Activated T-cell treated with anti-CD3 and anti-CD28 coated beads, Interleukin-2, amount 50 U/mL, for 72 hours (primary cell): ENCODE measurements at places on chromosomes 13 and 19. TPM values are rescaled to one million over a fixed set of nuclear protein-coding genes. Genes with fewer than 3 reads are reported as not detected.
A peak's percentile ranks its signal among the peaks of the same experiment; 100 is the strongest.

GRCh38 chr13:30006246-30006645 lies 155.8 kb upstream of the UBL3 start:
- no peaks in the 10 kb centered on the region for H3K36me3 ChIP-seq
- H3K27me3 ChIP-seq: no peaks in the 10 kb centered on the region
- H3K4me1 ChIP-seq: peaks cover 27% of the 10 kb centered on the region
- H3K27ac ChIP-seq: no peak overlapping the region
- no peak overlapping the region for H3K4me3 ChIP-seq

DNA sequence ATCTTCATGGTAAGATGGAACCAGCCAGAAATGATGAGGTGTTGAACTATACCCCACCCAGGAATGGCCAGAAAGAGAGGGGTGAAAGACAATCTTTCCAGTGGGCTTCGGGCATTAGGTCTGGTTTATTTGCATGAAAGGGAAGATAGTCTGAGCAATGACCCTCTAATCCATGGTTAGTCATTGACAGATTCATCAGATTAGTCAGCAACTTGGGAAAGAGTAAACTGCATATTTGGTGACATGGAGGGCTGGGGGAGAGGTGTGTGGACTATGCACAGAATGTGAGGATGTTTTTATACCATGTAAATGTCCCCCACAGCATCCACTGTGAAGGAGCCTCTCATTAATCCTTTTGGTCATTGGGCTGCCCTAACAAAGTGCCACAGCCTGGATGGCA lies 30.1 kb upstream of the USP12 start:
- H3K36me3 ChIP-seq: peaks cover 6% of the 10 kb centered on the region
- H3K27ac ChIP-seq: no peak overlapping the region
- H3K4me1 ChIP-seq: peaks cover 17% of the 10 kb centered on the region
- H3K27me3 ChIP-seq: peaks cover 7% of the 10 kb centered on the region

DNA sequence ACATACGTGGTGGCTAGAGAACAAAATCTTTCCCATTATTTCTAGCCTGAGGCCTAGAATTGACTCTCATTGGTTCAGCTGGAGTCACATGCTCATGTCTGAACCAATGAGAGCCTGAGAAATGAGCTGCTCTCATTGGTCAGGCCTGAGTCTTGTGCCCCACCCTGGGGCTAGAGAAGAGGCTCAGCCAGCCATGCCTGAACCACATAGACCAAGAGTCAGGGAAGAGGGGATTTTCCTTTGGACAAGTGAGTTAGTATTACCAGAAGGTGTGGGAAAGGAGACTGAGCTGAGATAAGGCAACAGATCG lies 6.9 kb downstream of the FXYD5 start:
- DNase-seq: no peak
- no peak overlapping the region for H3K27ac ChIP-seq
- no peaks in the 10 kb centered on the region for H3K27me3 ChIP-seq
- peaks cover 58% of the 10 kb centered on the region for H3K36me3 ChIP-seq
- H3K4me1 ChIP-seq: peaks cover 27% of the 10 kb centered on the region
- no peak overlapping the region for H3K4me3 ChIP-seq

DNA sequence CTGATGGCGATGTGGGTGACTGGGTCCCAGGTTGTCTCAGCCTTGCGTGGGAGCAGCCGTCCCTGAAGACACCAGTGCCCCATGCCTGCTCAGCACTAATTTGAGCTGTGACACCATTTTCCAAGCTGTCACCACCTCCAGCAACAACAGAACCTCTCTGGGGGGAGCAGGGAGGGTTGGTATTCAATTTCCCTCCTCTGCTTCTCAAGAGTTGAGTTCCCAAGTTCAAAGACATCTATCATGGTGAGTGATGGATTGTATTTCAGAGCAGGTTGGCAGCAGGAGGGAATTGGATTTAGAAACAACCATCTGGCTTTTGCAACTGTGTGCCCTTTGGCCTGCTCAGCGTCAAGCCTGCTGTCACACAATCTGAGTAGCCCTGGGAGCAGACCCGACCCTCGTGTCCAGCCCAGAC lies 46.9 kb upstream of the UQCRFS1 start:
- peaks cover 7% of the 10 kb centered on the region for H3K4me1 ChIP-seq
- H3K27me3 ChIP-seq: peaks cover 8% of the 10 kb centered on the region
- no peak overlapping the region for H3K4me3 ChIP-seq
- DNase-seq: no peak
- no peaks in the 10 kb centered on the region for H3K36me3 ChIP-seq

Gene EPSTI1
- 18.6 TPM for total RNA-seq

DNA sequence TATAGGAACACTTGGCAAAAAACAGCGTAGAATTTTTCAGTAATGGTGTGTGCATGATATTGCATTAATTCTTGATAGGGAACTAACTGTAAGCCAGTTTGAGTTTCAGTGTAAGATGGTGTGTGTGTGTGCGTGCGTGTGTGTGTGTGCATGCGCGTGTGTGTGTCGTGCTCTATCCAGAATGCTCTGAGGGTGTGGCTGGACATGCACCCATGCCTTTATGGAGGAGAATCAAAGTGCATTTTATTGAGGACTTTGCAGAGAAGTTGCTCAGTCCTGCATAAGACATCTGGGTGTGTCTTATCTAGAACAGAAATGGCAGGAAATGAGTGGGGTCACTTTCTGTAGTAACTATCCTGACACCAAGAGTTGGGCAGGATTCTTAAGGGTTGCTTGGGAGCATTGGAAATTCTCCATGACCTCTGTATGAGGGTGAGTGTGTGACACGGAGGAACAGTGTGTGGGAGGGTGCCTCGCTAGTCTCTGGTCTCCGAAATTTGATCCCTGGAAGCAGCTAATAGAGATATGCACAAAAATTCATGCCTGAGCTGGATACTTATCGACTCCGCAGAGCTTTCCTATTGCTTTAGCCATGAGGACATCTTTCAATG lies 252.2 kb downstream of the TSHZ3 start:
- DNase-seq: no peak
- H3K4me1 ChIP-seq: no peaks in the 10 kb centered on the region
- no peak overlapping the region for H3K27ac ChIP-seq
- no peaks in the 10 kb centered on the region for H3K27me3 ChIP-seq

DNA sequence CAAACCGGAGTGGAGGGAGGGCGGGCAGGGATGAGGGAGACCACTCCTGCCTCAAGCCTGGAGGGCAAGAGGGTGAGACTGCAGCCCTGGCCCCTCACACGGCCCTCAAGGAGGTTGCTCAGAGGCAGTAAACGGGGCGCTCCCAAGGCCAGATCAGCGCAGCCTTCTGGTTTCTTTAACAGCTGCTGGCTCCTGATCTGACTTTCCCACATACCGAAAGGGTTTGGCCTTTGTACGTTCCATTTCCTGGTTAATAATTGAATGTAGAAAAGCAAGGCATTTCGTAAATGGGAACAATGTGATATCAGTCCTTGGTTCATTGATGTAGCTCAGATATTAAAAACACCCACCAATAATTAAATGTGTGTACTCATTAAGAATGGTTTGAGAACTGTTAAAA lies 71.5 kb downstream of the GGACT start:
- H3K36me3 ChIP-seq: no peaks in the 10 kb centered on the region
- H3K27me3 ChIP-seq: peaks cover 19% of the 10 kb centered on the region
- DNase-seq: no peak

GRCh38 chr13:21812192-21812626 lies 141.3 kb downstream of the FGF9 start:
- peaks cover 1% of the 10 kb centered on the region for H3K36me3 ChIP-seq
- H3K27me3 ChIP-seq: peaks cover 20% of the 10 kb centered on the region
- no peaks in the 10 kb centered on the region for H3K4me1 ChIP-seq
- no peak for DNase-seq
- H3K4me3 ChIP-seq: no peak overlapping the region
- no peak overlapping the region for H3K27ac ChIP-seq

DNA sequence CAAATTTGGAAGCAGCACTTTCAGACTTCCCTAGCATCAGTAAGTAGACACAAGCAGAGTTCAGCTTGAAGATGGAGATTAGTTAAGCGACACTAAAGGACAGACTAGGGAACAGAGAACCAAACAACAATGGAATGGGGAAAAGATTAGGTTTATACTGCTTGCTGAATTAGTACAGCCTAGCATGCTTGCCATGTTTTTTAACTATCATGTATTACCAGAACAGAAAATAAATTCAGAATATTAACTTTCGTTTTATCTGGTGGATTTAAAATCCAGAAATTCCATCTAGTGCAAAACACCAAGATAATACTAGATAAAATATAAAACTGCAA lies 451.5 kb upstream of the SLC10A2 start:
- H3K4me3 ChIP-seq: no peak overlapping the region
- no peak for DNase-seq
- H3K36me3 ChIP-seq: no peaks in the 10 kb centered on the region
- no peaks in the 10 kb centered on the region for H3K27me3 ChIP-seq

DNA sequence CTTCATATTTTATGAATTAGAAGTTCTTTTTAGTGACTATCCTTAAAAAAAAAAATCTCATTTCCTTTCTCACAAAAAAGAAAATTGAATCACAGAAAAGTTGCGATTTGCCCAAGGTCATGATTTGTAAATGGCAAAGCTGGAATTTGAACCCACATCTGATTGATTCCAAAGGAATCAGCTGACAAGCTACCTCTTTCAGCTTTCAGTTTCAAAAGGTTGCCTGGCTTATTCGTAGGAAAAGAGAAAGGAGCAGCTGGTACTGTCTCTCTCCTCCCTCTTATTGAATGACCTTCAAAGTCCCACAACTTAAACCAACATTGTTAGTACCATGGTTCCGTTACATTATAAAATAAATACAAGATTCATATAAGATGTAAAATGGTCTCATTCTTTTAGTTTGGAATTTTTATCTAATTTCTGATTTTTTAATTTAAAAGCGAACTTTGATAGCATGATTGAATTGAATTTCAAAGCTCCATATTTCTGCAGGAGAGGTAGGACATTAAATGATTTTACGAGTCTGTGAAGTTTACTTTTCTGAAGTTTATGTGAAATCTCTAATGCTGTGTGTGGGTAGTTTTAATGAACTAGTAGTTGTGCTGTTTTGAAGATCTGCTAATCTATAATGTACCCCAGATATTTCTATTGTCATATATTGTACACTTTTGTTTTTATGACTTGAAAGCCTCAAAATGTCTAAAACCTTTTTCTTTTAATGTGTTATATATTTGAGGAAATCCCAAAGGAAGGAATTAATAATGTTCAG lies 18.5 kb upstream of the KCTD4 start:
- DNase-seq: no peak
- no peak overlapping the region for H3K27ac ChIP-seq
- H3K4me1 ChIP-seq: peaks cover 11% of the 10 kb centered on the region
- H3K4me3 ChIP-seq: no peak overlapping the region
- H3K36me3 ChIP-seq: peaks cover 3% of the 10 kb centered on the region

- H3K27me3 ChIP-seq: no peaks in the 10 kb centered on the region
- peak overlapping the region; percentile 81 for H3K4me3 ChIP-seq
- peaks cover 45% of the 10 kb centered on the region for H3K4me1 ChIP-seq
- DNase-seq: peak; percentile 11
- peak overlapping the region; percentile 88 for H3K27ac ChIP-seq
- H3K36me3 ChIP-seq: no peaks in the 10 kb centered on the region
Measured at GRCh38 chr13:99656844-99657381, 155.6 kb downstream of the TM9SF2 start.

DNA sequence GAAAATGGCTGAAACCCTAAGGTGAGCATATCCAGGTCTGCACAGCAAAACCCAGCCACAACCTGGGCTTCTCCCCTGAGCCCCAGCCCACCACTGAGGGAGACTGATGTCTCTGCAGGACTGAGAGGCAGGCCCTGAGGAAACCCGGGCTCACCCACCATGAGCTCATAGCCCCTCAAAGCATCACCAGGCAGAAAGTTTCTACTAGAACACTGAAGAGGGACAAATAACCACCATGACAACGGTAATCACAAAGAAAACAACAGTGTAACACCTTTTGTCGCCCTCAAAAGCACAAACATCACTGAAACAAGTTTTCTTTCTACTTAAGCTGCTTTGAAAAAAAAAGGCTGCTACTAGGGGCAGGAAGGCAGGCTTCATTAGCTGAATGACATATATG lies 29.8 kb downstream of the TSHZ3 start:
- H3K36me3 ChIP-seq: no peaks in the 10 kb centered on the region
- H3K4me1 ChIP-seq: no peaks in the 10 kb centered on the region
- no peak overlapping the region for H3K27ac ChIP-seq
- H3K27me3 ChIP-seq: peaks cover 15% of the 10 kb centered on the region
- no peak overlapping the region for H3K4me3 ChIP-seq

DNA sequence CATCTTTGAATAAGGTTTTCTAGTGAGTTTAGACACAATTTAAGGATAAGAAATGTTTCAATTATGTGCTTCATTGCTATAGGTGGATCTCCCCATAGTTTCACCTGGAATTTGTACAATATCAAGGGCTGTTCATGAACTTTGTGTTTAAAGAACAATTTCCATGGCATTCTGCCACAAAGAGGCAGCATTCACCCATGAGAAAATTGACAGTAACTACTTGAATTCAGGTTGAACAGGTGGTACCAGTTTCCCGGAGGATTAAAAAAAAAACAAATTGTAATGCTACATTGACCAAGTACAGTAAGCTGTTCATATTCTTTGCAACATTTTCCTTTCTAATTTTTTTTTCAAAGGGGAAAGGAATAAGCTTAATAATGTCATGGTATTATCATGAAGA lies 9.1 kb downstream of the SLITRK5 start:
- peaks cover 6% of the 10 kb centered on the region for H3K4me1 ChIP-seq
- H3K27ac ChIP-seq: no peak overlapping the region
- peaks cover 25% of the 10 kb centered on the region for H3K27me3 ChIP-seq

DNA sequence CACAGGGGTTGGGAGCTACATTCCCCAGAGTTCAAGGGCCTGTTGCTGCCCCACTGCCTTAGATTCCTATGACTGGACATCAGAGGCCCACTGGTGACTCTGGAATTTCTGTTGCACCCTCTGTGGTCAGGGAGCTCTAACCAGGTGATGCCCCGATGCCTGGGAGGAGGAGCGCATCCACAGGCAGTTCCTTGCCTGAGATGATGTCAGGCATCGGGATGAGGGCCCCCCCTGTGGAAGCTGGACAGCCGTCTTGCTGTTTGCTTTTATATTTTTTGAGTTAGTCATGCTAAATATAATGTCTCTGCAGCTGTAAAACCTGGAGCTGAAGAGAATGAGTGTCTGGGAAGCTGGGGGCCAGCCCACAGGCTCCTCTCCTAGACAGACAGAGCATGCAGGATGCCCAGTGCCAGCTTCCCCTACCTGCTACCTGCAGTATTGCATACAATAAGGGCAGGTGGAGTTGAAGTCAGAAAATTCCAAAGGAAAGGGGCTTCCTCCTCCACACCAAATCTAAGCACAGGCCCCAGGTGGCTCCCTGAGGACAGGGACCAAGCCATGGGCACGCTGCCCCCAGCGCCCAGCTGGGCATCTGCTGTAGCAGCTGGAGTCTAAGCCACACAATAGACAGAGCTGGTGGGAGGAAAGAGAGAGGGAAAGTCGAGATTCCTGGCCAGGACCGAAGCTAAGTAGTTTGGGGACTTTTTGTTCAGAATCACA lies 16.2 kb downstream of the COL4A2 start:
- peaks cover 67% of the 10 kb centered on the region for H3K27me3 ChIP-seq
- no peak for DNase-seq
- H3K27ac ChIP-seq: no peak overlapping the region
- H3K4me3 ChIP-seq: no peak overlapping the region
- peaks cover 2% of the 10 kb centered on the region for H3K36me3 ChIP-seq
- peaks cover 12% of the 10 kb centered on the region for H3K4me1 ChIP-seq

- H3K27me3 ChIP-seq: no peaks in the 10 kb centered on the region
- no peak for DNase-seq
- H3K4me3 ChIP-seq: no peak overlapping the region
- no peak overlapping the region for H3K27ac ChIP-seq
- no peaks in the 10 kb centered on the region for H3K4me1 ChIP-seq
Measured at GRCh38 chr13:93361703-93362102, 135.1 kb downstream of the GPC6 start.

GRCh38 chr19:23002690-23003422 lies at the start of gene ZNF728:
TSS of gene ZNF728 (minus strand) at chr19:23003176. CDS start at chr19:23003030, 146 bp downstream.
- no peaks in the 10 kb centered on the region for H3K27me3 ChIP-seq
- no peak within 1 kb of the TSS for H3K27ac ChIP-seq
- no peak for DNase-seq
